ENCODE measurements at places on chromosomes 1 and 21. TPM values are rescaled to one million over a fixed set of nuclear protein-coding genes. Genes with fewer than 3 reads are reported as not detected.

- DNase-seq = no peak
These were observed 23.1 kb upstream of the RGS4 start for GRCh38 chr1:163046071-163046470.

- DNase-seq = no peak
These were observed 239.5 kb downstream of the FOXD2 start for GRCh38 chr1:47677241-47677940.

GRCh38 chr1:157117527-157118057, 18.0 kb upstream of the ETV3L start:
- no peak for DNase-seq

GRCh38 chr1:90317628-90318027, 322.7 kb downstream of the ZNF326 start:
- no peak for DNase-seq

The VWA1 gene
- polyA plus RNA-seq = 20.7 TPM

DNA sequence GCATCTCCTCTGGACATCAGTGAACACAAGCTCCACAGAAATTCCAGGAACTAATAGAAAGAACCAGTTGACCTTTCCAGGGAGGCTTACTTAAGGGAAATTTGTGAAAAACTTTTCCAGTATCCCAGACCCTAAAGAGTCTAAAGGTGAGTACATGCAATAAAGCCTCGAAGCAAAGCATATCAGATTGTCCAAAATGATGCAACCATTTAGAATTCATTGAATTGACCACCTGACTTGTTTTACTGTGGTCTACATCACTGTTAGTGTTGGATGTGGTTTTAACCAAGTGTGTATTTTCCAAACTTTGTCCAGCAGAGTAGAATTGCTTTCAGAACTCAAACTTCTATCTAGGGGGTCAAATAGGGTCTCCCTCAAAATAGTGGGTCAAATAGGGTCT, 76.3 kb upstream of the TIAM1 start:
- DNase-seq = no peak

The FOXD3 gene
- polyA plus RNA-seq = 0.30 TPM

DNA sequence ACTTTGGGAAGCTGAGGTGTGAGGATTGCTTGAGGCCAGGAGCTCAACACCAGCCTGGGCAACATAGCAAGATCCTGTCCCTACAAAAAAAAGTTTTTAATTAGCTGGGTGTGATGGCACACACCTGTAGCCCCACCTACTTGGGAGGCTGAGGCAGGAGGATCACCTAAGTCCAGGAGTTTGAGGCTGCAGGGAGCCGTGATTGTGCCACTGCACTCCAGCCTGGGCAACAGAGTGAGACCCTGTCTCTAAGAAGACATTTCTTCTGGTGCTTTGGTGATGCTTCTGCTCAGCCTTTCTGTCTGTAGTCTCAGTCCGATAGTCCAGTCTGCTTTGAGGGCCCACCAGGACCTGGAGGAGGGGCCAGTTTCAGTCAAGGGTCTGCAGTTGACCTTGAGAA, 8.3 kb downstream of the PGD start:
- DNase-seq = no peak

Measured in left renal pelvis (tissue), 4 donors.